Fibroblast of skin of right biceps (primary cell): ENCODE measurements at places on chromosomes 2 and 18.

GRCh38 chr18:9809697-9810096 is 76.1 kb upstream of the TXNDC2 start:
- no peak for DNase-seq

DNA sequence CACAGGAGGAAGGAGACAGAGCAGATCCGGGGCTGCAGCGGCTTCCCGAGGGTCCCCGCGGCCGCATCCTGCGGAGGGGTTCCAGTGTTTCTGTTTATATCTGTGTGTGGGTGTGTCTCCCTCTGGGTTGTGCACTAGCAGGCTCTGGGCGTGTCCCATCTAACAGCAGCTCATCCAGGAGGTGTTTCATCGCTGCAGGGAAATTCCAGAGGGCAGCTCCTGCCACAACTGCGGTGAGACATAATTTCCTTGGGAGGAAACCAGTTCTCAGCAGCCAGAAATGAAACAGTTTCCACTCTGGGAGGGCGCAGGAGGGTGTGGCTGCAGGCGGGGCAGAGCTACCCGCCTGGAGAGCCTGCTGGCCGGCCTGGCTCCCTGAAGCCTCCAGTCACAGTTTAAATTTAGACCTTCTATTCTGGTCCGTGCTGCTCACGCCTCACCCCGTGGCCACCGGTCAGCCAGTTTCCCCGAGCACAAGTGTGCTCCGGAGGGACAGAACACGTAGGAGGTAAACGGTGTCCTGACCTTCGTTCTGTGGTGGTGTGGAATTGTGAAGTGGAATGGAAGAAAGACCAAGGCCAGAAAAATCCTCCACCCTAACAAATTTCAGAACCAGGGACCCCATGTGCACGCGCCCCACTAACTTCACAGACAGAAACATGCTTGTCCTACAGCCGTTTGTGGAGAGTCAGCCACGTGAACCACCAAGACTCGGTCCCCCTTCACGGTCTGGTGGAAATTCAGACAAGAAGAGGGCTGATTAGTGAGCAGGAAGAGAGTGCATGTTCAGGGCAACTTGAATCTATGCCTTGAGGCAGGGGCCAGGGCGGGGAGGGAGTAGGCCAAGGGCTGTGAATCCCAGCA is 50.2 kb downstream of the TEX44 start:
- peak; percentile 88 for DNase-seq

GRCh38 chr2:39871291-39871761 is 92.3 kb upstream of the THUMPD2 start:
- DNase-seq: peak; percentile 98

DNA sequence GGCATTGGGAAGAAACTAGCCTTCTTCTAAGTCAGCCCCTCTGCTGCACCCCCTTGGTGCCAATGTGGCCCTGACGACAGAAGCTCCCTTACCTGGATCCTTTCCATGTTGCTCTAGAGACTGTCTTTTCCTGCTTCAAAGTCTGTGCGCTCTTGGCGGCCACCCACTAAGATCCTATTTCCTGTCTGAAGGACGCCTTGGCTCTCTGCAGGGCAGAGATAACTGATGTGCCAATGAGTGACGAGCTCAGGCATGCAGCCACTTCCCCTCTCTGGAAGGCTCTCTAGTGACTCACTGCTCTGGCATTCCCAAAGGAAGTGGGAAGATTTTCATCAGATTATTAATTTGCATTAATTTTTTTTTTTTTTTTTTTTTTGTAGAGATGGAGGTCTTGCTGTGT is 273.5 kb downstream of the CDH20 start:
- DNase-seq: peak; percentile 99

GRCh38 chr18:52403291-52404021 is 63.5 kb downstream of the DCC start:
- no peak for DNase-seq

GRCh38 chr2:226788881-226789490 is 10.6 kb downstream of the IRS1 start:
- DNase-seq: peak; percentile 37

DNA sequence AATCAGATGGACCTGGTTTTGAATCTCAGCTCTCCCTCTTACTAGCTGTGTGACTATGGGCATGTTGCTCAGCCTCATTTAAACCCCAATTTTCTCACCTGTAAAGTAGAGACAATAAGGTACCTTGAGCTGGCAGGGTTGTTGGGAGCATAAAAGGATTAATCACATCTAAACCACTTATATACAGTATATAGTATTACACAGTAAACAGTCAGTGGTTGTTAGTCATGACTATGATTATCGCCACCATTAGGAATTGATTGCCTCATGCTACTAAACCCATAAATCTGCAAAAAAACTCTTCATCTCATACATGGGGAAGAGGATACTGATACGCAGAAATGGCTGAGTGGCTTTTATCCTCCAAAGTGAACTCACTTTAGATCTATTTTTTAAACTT is 65.8 kb downstream of the INO80D start:
- DNase-seq: no peak

DNA sequence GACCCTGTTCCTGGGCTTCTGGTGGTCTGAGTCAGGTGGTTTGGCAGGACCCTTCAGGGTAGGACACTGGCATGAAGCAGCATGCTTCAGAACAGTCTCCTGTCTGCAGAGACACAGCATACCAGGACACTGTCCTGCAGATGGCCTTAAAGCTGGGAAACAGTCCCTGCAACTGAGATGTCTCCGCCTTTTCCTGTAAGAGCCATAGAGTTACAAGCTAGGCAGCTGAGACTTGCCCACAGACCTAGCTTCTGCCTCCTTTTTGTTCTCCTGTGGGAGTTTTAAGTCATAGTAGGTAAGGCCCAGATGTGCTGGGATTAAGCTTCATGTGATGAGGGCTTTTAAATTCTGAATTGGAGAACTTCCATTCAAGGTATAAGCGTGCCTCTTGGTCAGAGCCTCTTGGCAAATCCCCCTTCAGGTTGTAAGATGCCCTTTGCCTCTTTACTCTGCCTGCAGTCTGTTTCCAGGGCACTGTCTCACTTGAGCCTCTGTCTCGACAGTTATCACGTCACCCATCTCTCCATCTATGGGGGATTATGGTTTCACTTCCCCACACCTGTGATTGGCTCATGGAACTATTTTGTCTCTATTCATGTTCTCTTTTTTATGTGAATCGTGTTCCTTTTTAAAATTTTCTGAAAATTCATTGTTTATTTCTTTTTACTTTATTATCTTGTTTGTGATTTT is 51.8 kb downstream of the COA5 start:
- no peak for DNase-seq

DNA sequence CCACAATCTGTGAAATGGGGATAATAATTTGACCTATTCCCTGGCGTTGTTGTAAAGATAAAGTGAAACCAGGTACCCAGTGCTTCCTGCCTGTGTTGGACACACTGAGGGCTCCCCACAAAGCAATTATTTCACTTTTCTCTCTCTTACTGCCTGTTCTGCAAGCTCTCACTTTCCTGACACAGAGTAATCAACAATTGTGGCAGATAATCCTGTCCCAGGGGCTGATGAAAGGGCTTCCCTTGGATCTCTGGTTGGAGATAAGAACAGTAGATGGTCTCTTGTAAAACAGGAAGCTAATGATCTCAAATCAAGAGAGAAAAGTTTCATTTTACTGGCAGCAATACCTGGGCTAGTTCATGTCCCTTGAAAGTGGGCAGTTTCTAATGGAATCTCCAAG is 190.4 kb upstream of the EPHA4 start:
- DNase-seq: no peak

- DNase-seq: no peak
Observed at GRCh38 chr2:208148803-208149202, 2.8 kb upstream of the CRYGB start.

GRCh38 chr2:111101592-111101991 is 19.1 kb upstream of the BCL2L11 start:
- no peak for DNase-seq

DNA sequence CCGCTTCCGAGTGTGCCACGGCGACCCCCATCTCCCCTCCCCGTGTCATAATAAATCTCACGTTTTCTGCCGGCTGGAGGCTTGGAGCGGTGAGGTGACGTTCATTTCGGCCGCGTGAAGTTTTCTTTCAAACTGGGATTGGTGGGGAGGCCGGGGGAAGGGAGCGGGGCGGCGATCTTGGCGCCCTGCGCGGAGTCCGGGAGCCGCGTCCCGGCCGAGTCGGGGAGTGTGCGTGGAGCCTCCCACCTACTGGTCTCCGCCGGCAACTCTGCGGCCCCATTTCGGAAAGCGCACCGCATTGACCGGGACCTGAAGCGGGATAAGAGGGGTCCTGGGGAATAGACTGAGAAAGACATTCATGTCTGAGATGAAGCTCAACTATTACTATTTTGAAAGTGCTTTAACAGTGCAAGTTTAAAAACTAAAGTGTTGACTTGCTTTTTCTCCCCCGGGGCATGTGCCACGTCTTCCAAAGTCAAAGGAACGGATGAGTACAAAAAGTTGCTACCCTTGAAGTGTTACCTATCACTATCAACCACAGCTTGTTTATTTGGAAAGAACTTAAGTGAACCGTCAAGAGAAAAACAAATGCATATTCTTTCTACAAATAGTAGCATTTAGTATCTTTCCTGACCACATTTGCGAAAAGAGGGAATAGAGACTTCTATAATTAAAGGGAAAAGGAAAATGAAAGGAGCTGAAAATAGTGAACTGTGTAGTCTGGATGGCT is 818 bp upstream of the IKZF2 start:
- peak; percentile 47 for DNase-seq

DNA sequence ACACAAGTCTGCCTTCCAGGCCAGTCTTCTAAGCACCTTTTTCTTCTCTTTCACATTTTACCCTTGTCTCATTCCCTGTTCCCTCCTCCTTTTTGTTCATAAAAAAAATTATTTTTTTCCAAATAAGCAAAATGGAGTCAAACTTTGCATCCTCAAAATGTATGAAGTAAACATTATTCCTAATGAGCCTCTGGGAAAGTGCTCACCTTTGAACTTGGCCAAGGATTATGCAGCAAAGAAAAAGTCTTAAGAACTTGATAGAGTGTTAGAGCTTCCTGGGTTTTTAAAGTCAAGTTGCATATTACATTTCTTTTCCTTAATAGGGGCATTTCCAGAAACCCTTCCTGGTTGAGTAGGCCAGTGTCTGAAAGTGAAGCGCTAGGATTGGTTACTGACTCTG is 31.6 kb downstream of the EPAS1 start:
- no peak for DNase-seq

GRCh38 chr2:238900511-238900910 is 52.6 kb downstream of the TWIST2 start:
- no peak for DNase-seq
